ENCODE measurements at places on chromosomes 11 and 22.
A peak's percentile ranks its signal among the peaks of the same experiment; 100 is the strongest.

DNA sequence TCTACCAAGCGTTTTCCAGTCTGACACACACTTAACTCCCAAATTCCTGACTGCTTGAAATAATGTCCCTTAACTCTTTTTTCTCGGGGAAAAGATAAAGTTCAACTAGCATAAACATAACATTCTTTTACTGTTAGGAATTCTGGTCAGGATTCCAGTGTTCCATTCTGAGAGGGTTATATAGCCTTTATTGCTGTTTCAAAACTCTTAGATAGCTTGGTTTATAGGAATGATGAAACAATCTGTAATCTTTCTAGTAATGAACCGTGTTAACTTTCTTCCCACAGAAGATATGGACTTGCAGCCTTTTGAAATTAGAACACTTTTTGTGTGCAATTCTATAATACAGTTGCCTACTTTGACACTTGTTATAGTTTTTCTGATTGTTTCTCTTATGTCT is 8.6 kb downstream of the REXO2 start:
- no peak for DNase-seq

DNA sequence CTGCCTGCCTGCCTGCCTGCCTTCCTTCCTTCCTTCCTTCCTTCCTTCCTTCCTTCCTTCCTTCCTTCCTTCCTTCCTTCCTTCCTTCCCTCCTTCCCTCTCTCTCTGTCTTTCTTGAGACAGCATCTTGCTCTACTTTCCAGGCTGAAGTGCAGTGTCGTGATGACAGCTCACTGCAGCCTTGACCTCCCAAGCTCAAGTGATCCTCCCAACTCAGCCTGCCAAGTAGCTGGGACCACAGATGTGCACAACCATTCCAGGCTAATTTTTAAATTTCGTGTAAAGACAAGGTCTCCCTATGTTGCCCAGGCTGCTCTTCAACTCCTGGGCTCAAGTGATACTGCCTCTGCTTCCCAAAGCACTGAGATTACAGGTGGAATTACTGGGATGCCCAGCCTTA is 328.2 kb upstream of the SORL1-AS1 start:
- no peak for DNase-seq

DNA sequence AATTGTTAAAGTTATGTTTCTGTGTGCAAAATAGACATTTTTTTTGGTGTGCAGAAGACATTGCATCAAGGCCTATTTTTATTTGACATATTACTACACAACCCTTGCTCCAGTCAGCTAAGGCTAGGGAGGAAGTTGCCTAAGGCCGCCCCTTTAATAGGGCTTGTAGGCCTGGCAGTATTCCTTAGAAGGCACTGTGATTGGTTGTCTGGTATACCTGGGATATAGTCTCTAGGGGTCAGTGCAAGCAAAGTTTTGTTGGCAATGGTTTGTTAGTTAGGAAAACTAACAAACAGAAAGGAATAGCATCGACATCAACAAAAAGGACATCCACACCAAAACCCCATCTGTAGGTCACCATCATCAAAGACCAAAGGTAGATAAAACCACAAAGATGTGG is 16.9 kb downstream of the CCDC15 start:
- DNase-seq, result peak; percentile 45

- DNase-seq, result peak; percentile 82
These were observed 46.0 kb upstream of the PARVA start for GRCh38 chr11:12331239-12331874.

DNA sequence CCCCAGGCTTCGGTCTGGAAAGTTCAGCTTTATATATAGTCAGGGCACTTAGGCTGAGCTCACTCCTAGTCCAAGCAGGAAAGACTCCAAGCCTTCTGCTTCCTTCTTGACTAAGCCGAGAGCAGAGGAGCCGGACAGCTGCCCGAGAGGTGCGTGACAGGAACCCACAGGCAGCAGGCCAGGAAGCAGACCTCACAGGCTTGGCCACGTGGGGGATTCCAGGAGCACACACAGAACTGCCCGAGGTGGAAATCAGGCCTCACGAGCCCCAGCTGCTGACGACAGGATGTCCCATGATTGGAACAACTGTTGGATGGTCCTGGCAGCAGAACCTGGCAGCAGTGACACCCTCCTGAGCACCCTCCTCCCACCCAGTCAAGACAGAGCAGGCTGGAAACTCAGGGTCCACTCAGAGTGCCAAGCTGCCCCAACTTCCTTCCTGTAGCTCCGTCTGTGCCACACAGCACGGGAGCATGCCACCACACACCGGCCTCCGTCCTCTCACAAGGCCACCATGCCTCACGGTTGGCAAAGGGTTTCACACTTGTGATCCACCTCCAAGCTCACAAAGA is 5.4 kb downstream of the PLA2G6 start:
- DNase-seq, result no peak

- DNase-seq, result no peak
These were observed 110.0 kb upstream of the TENM4 start for GRCh38 chr11:79550809-79551208.

DNA sequence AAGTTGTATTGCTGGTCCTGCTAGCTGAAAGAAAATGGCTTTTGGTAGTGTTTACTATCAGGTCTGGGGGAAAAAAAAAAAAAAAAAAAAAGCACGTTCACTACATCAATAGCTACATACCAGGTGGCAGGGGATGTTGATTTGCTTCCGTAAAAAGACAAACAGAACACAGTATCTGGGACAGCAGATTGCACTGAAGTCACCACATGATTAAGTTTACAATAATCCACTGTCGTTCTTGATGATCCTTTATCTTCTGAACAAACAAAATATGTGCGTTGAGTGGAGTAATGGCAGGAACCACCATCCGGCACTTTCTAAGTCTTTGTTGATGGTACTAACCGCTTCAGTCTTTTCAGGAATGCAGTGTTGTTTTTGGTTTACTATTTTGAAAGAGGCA is 48.7 kb downstream of the DDX6 start:
- DNase-seq, result no peak

DNA sequence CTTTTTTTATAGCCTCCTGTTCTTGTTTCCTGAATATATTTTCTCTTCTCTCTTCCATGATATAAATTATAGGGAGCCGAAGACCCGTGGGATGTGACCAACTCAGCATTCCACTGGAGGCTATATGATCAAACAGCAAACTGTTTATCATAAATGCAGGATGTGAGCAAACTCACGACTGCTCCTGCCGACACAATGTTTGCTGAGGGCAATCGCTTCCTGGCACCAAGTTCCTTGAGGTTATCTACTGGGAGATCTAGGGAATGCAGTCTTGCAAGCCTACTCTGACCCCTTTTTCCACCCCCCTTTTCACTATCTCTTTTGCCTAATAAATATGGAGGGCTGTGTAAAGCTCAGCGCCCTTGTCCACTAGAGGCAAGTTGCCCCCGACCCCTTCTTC is 13.5 kb upstream of the PLAAT4 start:
- DNase-seq, result no peak

DNA sequence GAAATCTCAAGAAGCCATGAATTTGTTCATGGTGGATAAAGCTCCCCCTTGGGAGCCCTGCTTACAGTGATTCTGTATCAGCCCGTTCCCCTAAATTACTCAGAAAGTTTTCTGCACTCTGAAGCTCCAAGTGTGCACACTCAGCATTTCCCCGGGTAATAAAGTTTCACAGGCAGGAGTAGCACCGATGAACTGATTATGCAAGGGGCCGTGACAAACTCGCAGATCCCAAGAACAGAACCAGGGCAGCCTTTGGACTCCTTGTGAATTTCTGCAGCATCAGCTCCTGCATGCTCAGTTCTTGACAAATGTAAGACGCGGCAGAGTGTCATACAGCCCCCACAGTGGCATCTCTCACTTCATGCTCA is 73.5 kb downstream of the COMMD9 start:
- no peak for DNase-seq

DNA sequence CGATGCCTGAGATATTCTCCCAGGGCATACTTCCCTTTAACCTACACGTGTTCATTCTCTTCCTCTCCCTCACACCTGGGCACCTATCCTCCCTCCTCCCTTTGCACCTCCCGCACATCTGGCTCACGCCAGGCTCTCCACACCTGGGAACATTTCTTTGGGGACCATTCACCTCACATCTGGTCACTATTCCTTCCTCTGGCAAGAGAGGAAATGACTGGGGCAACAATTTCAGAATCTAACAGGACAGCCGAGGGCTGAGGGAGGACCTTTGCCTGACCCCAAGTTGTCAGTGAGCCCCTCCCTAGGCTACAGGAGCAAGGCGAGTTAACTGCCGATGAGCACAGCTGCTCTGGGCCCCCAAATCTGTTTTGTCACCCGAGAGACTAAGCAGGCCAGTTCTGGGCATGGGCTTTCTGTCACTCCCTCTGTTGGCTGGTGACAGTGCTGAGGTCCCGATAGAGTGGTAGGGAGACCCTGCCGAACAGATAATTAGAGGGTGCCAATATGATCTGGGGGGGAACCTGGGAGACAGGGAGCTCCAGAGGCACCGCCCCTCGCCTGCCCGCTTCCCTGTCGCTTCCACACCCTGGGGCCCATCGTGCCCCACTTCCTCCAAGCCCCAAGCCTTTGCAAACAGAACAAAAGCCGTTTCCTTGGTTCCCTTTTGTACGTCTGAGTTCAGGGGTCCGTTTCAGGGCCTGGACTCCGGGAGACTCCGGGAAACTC is 45.6 kb downstream of the EIF3F start:
- no peak for DNase-seq

DNA sequence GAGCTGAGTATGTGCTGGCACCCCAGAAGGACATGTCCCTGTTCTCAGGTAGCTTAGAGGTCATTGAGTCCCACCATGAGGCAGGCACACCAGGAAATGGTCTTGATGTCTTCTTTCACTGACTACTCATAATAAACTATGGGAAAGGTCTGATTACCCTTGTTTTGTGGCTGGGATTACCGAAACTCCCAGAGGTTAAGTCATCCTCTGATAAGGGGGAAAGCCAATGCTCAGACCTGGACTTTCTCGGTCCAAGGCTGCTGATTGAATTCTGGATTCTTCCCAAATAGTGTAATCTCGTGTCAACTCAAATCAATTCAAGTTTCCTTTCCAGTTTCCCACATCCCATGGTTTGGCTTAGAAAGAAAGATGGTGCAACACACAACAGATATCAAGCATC is 3.7 kb upstream of the CD44 start:
- no peak for DNase-seq

- DNase-seq, result no peak
These were observed 18.7 kb downstream of the SLC6A5 start for GRCh38 chr11:20618083-20618482.

DNA sequence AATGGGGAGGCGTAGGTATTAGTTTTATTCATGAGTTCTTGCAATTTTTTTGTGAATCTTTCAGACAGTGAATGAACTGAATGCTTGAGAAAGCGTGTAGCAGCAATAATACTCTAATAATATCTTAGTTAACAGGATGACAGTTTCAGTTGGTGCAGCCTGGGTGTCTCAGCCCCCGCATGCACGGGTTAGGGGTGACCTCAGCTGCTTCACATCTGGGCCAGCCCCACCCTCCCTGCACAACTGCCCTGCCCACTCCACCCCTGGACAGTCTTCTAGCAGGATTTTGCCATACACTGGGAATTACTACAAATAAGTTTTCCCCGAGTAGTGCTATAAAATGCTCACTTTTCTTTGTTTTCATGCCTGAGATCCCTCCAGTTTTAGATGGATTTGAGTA is 83.2 kb downstream of the ST3GAL4 start:
- no peak for DNase-seq

- DNase-seq, result no peak
These were observed 44.7 kb upstream of the WEE1 start for GRCh38 chr11:9528573-9529333.

GRCh38 chr11:13207665-13208594 is 69.7 kb upstream of the BMAL1 start:
- DNase-seq, result peak; percentile 30

- peak; percentile 92 for DNase-seq
These were observed at the start of gene MEI1 for GRCh38 chr22:41699264-41700107. Gene MEI1 (plus strand): TSS chr22:41699503. CDS start chr22:41699539, 36 bp downstream.

GRCh38 chr11:121688860-121689614 is 236.3 kb upstream of the SORL1-AS1 start:
- DNase-seq, result peak; percentile 73

DNA sequence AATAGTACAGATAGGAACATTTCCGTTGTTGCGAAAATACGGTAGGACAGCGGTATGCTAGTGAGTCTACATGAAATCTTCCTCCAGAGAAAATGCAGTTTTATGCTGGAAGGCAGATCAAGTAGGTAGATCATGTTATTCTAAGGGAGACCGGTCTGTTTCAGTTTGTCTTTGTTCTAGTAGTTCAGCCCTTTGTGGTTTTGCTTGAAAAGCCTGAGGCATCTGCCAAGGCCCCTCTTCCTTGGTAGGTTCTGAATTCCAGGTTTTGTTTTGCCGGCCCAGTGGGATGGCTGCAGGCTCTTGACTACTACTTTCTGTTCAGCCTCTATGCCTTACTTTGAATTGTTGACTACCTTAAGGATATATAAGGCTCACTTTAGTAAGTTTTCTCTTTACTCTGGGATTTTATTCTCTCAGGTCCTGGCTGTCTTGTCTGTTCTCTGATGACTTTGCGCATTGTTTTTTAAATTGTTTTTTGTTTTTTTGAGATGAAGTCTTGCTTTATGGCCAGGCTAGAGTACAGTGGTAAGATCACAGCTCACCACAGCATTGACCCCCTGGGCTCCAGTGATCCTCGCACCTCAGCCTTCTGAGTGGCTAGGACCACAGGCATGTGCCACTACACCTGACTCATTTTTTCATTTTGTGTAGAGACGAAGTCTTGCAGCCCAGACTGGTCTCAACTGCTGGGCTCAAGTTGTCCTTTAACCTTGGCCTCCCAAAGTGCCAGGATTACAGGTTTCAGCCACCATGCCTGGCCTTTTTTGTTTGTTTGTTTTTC is 53.7 kb downstream of the HIPK3 start:
- DNase-seq, result peak; percentile 91

GRCh38 chr11:113014262-113015097 is 53.3 kb downstream of the NCAM1 start:
- DNase-seq, result peak; percentile 6

DNA sequence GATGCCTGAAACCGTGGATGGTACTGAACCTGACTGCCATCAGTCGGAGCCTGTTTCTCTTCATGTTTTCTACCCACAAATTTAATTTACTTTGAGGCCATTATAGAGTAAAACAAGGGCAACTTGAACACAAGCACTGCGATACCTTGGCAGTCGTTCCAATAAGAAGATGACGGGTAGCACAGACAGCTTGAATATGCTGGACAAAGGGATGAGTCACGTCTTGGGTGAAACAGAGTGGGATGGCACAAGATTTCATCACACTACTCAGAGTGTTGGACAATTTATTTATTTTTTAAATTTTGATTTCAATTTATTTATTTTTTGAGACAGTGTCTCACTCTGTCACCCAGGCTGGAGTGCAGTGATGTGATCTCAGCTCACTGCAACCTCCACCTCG is 5.7 kb downstream of the DIXDC1 start:
- DNase-seq, result no peak

- no peak for DNase-seq
These were observed 1.2 kb downstream of the CPT1B start for GRCh38 chr22:50576806-50577696.

All from ELF-1 (cell line).